Skin of body (tissue), 3 donors: ENCODE measurements at places on chromosomes 11 and 22. TPM values are rescaled to one million over a fixed set of nuclear protein-coding genes. Genes with fewer than 3 reads are reported as not detected.

DNA sequence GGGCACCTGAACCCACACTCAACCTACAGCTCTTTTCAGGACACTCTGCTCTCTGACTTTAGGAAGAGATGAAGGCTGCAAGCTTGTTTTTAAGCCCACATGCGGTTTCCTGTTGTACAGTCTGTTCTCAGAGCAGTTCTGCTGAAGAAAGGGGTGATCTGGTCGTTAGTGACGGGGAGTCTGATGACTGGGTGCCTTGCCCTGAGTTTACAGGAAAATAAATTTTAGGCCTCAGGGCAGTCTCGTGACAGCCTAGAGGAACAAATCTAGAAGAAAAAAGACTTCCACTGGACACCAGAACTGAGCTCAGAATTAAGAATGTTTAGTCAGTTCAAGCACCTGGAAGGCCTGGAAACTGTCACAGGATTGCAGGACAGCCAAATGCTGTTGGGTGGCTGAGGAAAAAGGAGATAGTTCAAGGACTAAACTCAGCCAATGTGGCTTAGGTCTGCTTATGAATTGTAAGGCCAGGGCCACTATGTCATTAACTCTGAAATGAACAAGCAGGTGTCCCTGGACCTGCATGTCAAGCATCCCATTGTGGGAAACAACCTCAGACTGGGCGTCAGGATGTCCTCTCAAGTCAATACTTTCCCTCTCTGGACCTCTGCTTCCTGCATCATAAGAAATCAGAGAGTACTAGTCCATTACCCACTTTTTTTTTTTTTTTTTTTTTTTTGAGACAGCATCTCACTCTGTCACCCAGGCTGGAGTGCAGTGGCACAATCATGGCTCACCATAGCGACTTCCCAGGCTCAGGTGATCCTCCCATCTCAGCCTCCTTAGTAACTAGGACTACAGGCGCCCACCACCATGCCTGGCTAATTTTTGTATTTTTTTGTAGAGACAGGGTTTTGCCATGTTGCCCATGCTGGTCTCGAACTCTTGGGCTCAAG lies 5.7 kb downstream of the PIK3IP1 start:
- DNase-seq = no peak

- no peak for DNase-seq
Measured at GRCh38 chr22:38465673-38466490, 2.0 kb upstream of the KDELR3 start.

PHOX2A gene
- not detected for total RNA-seq

DNA sequence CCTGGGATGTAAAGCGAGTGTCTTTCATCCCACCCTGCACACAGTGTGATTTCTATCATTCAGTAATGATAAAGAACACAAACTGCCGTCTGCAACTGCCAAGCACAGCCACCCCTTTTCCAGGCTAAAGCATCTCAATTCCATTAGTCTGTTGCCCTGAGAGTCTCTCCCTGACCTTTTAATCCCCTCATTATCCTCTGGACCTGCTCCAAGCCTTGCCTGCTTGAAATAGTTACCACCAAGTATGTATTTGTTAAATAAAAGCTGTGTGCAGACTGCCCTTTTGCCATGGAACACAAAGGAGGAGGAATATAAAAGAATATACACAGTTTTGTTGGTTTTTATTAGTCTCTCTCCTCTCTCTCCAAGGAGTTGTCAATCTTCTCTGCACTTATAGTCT lies 13.0 kb downstream of the GRAP2 start:
- DNase-seq = no peak

DNA sequence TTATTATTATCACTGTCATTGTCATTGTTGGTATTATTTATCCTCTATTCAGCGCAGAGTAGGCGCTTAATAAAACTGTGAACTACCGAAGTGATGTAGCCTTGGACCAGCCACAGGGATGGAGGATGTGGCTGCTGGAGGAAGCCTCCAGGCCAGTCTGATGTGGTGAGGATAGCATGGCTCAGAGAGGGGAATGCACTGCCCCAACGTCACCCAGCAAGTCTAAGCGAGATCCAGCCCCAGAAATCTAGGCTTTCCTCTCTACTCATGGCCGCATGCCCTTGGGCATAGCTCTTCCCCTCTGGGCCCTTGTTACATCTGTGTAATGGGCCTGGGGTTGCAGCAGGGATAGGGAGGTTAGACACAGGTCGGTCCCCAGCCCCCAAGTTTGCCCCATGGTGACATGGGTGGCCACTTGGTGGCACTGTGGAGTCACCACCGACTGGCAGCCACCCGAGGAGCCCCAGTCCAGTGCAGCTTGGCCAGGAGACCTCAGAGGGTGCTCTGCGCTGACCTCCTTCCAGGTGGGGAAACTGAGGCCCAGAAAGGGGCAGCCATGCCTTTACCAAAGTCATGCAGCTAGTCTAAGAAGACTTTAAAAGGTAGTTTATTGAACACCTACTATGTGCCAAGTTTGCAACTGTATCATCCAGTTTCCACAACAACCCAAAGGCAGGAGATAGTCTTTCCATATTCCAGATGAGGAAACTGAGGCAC lies 395.7 kb downstream of the MN1 start:
- DNase-seq = no peak

GRCh38 chr11:19766810-19767209 lies 54.2 kb downstream of the NAV2 start:
- no peak for DNase-seq

SMTNL1 gene
- 7.9 TPM for total RNA-seq

TESMIN gene
- total RNA-seq = 1.1 TPM

- no peak for DNase-seq
Measured at GRCh38 chr22:38972558-38972957, 9.6 kb upstream of the APOBEC3B start.

DCHS1 gene
- 29.0 TPM for total RNA-seq

DNA sequence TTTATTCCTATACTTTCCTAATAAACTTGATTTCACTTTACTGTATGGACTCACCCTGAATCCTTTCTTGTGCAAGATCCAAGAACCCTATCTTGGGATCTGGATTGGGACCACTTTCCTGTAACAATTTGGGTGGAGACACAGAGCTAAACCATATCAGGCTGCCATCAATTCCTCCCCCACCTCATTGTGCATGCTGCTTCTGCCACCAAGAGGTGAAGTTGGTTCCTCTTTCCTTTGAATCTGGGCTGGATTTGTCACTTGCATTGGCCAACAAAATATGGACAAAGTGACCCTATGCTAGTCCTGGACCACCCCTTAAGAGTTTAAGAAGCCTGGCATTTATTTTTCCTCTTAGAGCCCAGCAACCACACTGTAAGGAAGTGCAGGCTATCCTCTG lies 39.4 kb upstream of the CEP295 start:
- no peak for DNase-seq

RIN1 gene
- total RNA-seq = 3.6 TPM

DNA sequence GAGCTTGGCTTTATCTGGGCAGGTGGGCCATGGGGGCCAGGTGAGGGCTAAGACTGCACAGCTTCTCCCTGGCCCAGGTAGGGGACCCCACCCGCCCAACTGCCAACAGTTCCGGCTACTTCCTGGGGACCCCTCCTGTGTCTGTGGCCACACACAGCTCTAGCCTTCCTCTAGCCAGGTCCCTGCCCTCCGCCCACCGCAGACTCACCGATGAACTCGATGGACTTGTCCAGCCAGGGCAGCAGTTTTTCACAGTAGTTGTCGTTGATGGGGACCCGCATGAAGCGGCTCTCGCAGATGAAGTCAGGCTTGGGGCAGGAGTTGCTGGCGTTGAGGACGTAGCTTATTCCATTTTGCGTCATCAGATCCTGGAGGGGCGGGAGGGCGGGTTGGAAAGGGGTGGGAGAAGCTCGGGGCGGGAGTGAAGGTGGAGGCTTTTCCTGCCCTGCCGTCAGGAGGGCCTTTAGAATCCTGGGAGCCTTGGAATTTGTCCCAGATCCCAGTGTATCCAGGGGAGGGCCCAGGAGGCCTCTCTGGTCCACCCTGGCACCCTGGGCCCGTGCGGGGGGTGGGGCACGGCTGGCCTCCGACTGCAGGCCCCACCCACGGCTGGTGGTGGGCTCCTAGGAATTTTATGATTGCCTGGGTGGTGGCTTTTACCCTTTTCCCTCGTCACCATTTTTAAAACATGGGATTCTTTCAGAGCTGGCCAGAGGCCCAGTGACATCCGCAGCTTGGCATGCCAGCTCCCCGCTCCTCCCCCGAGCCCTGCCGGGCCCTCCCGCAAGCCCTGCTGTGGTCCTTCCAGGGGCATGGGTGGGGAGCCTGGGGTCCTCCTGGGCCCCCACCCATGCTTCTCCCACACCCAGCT lies 13.9 kb downstream of the DUSP8 start:
- DNase-seq = peak; percentile 42

GRCh38 chr11:93560199-93560932 lies 17.2 kb upstream of the SMCO4 start:
- DNase-seq = no peak

DNA sequence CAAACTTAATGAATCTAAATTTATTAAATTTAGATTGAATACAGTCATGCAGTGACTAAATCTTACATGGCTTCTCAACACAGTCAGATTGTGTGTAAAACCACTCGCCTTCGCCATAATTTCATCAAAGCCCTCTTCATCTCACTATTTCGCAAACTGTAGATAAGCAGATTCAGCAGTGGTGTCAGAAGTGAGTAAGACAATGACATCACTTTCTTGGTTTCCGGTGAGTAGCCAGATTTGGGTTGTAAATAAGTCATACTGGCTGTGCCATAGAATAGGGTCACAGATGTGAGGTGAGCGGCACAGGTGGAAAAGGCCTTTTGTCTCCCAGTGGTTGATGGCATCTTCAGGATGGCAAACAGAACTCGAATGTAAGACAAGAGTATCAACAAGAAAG lies 3.4 kb downstream of the OR10A6 start:
- DNase-seq = no peak

DNA sequence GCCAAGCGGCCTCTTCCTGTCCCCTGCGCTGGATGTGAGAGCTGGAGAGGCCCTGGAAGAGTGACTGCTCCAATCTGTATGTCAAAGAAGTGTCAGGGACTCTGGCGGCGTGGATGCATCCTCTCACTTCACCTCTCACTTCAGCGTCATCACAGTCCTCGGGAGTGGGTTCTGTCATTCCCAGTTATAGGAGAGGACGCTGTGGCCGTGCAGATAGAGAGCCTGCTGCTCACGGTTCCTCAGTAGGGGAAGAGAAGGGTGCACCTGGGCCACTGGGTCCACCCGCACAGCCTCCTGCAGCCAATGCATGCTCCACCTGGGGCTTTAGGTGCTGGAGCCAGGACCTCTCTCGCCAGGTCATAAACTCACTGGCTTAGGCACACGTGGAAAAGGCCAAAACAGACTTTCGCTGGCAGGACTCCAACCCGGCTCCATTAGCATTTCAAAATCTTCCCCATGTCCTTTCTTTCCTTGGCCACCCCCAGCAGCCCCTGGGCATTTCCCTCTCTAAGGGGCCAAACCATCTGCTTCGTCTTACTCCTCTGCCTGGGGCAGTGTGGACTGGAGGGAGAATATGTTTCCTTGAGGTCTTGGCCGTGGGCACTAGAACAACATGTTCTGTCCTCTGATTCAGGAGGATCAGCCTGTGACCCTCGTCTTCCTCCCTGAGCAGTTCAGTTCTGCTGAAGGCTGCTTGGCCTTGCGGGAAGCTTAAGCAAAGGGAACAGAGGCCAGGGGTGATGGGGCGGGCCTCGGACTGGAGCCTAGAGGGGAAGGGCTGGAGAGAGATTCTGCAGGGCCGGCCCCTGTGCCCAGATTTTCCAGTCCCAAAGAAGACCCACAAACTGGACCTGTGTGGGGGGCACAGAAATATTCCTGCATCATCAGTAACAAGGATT lies 57.8 kb downstream of the ST14 start:
- DNase-seq = no peak

- no peak for DNase-seq
Measured at GRCh38 chr22:33842006-33842354, 78.3 kb downstream of the LARGE1 start.

DNA sequence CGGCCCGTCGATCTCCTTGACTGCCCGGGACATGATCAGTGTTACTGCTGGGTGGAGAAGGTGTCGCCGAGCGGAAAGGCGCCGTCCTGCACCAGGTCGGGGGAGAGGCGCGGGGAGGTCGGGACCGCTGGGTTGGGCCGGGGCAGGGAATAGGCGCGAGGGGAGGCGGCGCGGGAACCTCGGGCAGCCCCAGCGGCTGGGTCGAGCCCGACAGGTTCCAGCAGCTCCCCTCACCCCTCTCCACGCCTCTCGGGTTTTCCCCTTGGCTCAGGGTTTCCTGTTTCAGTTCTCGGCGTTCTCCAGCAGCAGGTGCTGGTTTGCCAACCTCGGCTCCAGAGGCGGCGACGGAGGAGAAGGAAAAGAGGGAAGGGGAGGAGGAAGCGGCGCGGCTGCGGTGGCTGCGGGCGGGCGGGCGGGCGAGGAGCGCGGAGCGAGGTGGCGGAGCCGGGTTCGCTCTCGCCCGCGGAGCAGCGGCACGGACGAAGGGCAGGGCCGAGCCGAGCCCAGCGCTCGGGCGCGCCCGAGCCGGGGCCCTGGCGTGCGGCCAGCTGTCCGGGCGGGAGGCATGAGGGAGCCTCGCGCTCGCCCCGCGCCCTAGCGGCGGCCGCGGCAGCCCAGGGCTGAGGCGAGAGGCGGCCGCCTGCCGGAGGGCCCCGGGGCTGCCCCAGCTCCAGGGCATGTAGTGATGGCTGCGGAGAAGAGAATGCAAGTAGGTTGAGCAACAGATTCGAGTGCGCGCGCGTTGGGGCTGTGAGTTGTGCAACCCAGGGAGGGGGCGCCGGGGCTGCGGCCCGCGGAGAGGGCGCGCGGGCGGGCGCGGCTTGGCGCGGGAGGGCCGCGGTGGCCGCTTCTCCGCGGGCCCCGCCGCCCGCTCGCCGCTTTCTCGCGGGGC lies at the start of gene ZC3H12C:
Gene ZC3H12C, plus strand, starts transcription at position 878 of the 892 bp plus-strand sequence. CDS start 20 bp downstream, outside the sequence.
- peak; percentile 83 for DNase-seq

DNA sequence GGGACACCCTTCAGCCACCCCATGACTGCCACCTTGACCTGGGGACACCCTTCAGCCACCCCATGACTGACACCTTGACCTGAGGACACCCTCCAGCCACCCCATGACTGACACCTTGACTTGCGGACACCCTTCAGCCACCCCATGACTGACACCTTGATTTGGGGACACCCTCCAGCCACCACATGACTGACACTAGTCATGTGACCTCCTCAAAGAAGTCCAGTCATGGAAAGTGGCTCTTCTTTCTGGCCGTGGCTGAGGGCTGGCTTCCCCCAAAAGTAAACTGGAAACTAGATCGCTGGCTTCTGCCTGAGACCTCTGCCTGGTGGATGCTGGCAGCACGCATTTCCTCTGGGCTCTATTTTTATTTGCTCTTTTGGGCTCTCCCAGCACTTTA lies 28.4 kb downstream of the ARFGAP2 start:
- no peak for DNase-seq

- no peak for DNase-seq
Measured at GRCh38 chr11:47869544-47870393, 21.6 kb upstream of the NUP160 start.
